ENCODE measurements at places on chromosomes 2 and 18.

- DNase-seq = no peak
Measured at GRCh38 chr18:70337139-70337972, 48.5 kb downstream of the SOCS6 start.

DNA sequence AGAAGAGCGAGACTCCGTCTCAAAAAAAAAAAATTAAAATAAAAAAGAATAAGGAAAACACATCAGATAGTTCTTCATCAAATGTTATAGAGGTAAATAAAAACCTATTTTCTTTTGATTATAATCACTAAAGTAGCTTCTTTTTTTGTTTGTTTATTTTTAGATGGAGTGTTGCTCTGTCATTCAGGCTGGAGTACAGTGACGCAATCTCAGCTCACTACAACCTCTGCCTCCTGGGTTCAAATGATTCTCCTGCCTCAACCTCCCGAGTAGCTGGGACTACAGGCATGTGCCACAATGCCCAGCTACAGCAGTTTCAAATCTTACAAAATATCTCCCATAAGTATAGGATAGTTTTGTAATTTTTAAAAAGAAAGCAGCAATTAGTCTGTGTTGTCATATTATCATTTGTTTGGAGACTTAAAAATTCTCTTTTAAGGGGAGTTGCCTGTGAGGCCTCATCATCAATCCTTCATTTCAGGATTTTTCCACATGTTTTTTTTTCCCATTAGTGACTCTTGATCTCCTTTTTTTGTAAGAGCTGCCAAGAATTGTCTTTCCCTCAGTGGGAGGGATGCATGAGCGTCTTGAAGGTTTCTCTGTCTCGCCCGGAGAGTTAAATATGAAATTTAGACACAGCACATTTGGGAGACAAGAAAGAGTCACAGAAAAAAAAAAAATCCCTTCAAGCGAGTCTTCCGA, 275.9 kb downstream of the CDCA7 start:
- DNase-seq = no peak

DNA sequence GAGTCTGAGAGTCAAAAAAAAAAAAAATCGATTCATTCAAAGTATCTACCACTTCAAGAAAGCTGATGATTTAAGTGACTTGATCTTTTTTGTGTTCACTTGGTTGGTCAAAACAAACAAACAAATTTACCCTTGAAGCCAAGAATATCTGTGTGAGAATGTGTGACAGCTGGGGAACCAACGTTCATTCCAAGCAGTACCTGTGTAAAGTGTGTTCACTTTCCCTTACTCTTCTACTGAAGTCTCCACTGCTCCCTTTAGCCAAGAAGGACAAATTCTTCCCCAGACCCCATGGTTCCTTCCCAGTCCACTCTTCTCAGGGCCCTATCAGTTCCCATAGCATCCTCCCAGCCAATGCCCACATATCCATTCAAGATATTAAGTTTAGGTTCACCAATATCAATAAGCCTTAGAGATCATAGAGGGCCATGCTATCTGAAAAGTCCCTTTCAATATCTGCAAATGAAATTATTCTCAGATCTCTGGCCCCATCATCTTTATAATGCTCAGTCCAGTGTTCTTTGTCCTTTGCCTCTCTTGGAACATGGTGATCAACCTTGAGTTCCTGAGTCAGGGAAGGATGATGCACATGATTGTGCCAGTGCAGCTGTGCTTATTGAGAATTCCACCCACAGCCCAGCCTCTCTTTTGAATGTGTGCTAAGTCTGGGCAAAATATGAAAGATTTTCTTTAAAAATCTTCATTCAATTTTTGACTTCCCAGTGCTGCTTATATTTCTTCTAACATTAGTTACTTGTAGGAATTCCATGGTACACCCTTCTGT, 82.8 kb upstream of the DTNA start:
- no peak for DNase-seq

DNA sequence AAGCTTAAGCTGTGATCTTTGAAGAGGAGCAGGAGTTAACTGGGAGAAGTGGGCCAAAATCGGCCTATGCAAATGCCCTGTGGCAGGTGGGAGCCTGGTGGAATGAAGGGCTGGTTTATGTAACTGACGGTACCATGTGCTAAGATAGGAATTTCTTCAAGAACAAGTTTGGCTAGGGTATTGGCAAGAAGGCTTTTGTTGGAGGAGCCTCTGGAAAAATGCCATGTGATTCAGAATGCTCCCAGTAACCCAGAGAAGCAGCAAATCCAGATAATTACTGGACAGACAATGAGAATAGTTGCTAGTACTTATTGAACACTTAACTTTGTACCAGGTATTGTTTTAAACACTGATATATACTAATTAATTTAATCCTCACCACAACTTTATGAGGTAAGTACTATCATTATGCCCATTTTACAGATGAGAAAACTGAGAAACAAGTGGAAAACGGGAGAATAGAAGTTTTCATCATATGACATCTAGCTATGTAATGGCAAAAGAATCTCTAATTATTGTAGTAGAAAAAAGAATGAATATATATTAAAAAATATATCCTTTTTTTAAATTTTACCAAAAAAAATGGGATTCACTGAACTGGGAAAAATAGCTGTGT, 9.1 kb upstream of the FAM124B start:
- no peak for DNase-seq

GRCh38 chr2:185208261-185208660, 530.3 kb upstream of the FSIP2 start:
- no peak for DNase-seq

DNA sequence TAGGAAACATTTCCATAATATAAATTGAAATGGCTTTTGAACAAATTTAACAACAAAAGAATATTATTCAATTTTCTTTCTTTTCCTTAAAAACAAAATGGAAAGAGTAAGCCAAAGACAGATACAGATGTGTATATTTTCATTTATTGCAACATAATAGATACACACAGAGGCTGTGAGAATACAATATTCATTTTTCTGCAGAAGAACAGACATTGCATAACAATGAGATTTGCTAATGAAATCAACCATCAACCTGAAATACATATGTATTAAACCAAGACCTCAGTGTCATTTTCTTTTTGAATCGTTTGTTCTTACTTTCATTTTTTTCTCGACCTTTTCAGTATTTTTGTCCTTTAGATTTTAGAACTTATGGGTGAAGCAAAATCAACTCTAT, 95.1 kb downstream of the BAZ2B start:
- no peak for DNase-seq
